Left ventricle myocardium superior (tissue), 1 donor: ENCODE measurements at places on chromosomes 2 and 18.
A peak's percentile ranks its signal among the peaks of the same experiment; 100 is the strongest.

DNA sequence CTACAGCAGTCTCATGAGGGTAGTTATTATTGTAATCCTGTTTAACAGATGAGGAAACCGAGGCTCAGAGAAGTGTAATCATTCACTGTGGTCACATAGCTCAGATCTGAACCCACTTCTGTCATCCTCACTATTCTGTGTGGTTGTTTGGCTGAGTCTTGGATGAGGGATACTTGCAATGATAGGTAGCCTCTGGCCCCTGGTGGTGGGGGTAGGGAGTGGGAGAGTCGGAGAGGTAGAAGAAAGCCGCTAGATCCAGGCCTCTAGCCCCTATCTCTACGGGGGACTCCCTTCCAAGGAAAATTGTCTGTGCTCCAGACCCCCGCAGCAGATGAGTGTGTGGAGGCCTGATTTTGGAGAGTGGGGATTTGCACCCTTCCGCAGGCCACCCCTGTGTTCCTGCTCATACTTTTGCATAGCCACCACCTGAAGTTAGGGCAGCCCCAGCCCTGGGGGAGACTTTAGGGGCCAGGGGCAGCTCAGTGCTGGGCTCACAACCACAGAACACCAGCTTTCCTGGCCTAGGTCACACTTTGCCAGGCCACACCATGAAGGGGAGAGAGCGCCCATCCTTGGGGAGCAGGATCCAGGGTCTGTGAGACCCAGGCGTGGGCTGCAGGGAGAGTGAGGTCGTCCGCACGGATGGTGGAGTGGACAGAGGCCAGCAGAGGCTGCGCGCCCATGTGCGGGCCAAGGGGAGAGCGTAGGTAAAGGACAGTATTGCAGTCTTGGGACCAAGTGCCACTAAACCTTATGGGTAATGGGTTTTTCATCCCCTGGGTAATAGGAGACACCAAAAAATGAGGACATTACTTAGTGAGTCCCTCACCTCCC is 148.2 kb downstream of the GLI2 start:
- DNase-seq, result no peak

GRCh38 chr2:184646177-184646576 is 47.8 kb downstream of the ZNF804A start:
- no peak for DNase-seq

- DNase-seq, result no peak
Observed at GRCh38 chr18:66222174-66222573, 381.7 kb downstream of the CDH19 start.

DNA sequence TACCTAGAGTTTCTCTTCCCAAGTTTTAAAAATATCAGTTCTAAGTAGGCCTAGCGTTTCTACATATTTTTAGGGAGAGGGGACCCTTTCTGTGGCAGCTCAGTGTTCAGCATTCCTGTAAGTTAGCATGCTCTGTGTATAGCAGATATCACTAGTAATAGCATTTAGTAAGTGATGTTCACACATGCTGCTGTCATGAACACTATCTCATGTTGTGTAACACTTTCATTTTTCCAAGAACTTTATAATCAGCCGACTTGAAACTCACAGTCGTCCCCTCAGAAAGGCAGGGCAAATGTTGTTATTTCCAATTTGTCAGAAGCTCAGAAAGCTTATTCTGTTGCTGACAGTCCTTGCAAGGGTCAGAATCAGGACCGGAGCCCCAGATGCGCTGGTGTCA is 267.7 kb downstream of the ALPK2 start:
- DNase-seq, result no peak

- peak; percentile 41 for DNase-seq
Observed at GRCh38 chr2:160652236-160652635, 158.6 kb upstream of the RBMS1 start.

DNA sequence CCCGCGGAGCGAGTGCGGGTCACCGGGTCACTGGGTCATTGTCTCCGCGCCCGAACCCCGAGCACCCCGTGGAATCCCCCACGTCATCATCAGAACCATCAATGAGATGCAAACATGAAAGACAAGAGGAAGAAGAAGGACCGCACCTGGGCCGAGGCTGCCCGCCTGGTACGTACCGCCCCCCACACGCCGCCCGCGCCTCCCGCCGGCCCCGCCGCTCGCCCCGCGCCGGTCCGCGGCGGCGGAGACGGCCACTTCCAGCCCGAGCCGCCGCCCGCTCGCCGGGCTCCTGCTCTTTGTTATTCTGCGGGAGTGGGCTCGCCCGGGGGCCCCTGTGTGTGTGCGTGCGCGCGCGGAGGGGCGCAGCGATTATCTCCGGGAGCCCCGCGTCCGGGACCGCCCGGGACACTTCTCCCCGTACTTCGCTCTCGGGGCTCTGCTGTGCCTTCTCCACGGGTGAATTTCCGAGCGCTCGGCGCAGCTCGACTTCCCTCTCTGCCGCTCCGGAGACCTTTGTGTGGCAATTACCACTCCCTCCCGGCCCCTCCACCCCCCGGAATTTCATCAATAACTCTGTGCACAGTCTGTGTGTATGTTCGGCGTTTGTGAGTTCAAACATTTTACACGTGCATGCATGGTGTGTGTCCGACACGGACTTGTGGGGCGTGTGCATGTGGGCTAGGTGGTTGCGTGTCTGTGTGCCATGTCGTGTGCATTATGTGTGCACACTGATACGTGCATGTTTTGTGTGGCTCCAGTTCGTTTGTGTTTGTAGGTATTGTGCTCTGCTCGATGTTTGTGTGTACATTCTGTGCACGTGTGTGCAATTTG is 714 bp downstream of the ASXL3 start:
- DNase-seq, result peak; percentile 49

DNA sequence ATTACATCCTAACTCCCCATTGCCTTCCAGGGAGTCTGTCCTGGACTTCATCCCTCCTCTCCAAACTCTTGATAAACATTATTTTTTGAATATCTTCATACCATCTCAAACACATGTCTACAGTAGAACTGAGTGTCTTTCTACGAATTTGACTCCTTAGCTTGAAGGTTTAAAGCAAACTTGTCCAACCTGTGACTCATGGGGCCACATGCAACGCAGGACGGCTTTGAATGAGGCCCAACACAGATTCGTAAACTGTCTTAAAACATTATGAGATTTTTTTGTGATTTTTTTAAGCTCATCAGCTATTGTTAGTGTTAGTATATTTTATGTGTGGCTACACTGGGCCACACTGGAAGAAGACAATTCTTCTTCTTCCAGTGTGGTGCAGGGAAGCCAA is 98.1 kb downstream of the PARD3B start:
- no peak for DNase-seq

DNA sequence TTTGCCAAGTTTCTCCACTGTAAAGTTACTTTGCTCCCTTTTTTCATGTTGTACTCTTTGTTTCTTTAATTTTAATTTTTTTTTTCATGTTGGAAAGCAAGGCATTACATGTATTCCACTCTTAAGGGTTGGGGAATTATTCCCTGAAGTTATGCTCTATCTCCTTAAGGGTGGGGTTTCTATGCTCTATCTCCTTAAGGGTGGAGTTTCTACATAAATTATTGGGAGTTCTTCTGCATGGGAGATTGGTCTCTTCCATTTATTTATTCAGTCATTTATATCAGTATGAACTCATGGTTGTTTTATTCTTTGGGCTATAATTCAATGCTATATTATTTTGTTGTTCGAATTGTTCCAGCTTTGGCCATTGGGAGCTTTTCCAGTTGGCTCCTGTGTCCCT is 11.2 kb downstream of the MRPL33 start:
- DNase-seq, result no peak

DNA sequence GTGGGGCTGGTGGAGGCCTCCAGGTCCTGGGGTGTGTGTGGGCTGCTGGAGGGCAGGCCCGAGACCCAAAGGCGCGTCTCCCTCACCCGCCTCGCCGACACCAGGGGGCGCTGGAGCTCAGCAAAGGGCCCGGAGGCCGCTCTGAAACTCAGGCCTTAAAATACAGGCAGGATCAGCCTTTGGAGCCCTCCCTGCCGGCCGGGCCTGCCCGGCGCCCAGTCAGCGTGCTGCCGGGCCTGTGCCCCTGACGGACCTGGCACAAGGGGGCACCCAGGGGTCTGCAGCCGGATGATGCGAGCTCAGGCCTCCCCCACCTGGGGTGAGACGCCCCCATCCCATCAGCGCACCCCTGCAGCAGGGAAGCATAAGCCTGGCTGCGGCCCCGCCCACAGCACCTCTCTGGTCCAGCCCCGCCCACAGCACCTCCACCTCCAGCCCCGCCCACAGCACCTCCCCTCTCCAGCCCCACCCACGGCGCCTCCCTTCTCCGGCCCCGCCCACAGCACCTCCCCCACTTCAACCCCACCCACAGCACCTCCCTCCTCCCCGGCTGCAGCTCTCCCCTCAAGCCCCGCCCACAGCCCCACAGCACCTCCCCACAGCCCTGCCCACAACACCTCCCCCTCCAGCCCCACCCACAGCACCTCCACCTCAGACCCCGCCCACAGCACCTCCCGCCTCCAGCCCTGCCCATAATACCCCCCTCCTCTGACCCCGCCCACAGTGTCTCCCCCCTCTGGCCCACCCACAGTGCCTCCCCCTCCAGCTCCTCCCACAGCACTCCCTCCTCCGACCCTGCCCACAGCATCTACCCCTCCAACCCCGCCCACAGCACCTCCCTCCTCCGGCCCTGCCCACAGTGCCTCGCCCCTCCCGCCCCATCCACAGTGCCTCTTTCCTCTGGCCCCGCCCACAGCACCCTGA is 92.8 kb upstream of the OTOS start:
- DNase-seq, result peak; percentile 92

GRCh38 chr18:56319953-56320352 is 318.4 kb downstream of the TXNL1 start:
- DNase-seq, result no peak

GRCh38 chr2:18708203-18708715 is 118.9 kb upstream of the NT5C1B start:
- no peak for DNase-seq

GRCh38 chr2:103991591-103991990 is 862.3 kb upstream of the POU3F3 start:
- DNase-seq, result no peak

DNA sequence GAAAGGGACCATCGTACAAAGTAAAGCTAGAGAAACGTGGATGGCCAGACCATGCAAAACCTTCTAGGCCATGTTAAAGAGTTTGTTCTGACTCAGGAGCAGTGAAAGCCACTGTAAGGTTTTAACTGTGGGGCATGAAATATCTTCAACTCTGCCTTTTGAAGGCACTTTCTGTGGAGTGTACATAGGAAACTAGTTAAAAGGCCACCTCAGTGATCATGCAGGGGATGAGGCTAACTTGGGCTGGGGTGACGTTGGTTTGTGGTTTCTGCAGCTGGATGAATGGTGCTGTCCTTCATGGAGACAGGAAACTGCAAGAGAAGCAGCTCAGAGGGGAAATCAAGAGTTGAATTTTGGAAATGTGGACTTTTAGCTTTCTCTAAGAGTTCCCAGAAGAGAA is 190.7 kb downstream of the CDCA7 start:
- no peak for DNase-seq

DNA sequence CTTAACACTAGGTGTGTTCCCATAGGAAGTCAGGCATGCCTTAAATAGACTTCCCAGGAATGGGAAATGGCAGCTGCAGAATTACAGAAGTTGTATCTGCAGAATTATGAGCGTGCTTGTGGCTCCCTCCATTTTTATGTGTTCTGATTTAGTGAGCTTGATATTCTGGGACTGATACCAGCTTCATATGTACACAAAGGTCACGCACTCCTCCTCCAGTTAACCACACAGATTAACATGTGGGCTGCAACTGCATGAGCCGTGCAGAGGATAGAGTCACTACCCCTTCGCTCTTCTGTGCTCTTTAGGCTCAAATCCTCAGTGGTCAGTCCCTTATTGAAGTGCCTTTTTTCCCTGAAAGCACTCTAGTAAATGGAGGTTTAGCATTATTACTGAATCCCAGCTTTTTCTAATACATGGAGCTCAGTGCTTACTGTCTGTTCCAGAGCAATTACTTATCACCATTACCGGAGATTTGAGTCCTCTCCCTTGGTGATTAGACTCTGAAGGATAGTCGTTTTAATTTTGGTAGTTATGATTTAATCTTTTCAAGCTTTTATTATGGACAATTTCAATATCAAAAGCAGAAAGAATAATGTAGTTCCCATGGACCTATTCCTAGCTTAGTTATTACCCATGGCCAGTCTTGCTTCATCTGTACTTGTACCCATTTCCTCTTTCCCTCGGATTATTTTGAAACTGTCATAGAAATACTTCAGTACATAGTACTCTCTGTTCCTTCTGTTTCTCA is 238.3 kb downstream of the PRKCE start:
- no peak for DNase-seq

DNA sequence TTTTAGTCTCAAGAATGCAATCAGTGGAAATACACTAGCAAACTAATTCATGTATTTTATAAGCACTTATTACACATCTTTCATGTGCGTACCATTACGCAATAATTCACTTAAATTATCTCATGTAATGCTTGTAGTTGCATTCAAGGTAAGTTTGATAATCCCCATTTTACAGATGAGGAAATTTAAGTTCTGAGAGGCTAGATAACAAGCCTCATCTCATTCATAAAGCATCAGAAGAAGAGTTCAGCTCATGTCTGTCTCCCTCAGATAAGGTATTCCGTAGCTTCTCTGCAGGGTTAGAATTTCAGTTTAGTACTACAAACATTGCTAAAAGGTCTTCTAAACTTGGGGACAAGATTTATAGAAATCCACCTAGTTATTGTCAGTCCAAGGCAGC is 47.8 kb downstream of the HNMT start:
- no peak for DNase-seq

DNA sequence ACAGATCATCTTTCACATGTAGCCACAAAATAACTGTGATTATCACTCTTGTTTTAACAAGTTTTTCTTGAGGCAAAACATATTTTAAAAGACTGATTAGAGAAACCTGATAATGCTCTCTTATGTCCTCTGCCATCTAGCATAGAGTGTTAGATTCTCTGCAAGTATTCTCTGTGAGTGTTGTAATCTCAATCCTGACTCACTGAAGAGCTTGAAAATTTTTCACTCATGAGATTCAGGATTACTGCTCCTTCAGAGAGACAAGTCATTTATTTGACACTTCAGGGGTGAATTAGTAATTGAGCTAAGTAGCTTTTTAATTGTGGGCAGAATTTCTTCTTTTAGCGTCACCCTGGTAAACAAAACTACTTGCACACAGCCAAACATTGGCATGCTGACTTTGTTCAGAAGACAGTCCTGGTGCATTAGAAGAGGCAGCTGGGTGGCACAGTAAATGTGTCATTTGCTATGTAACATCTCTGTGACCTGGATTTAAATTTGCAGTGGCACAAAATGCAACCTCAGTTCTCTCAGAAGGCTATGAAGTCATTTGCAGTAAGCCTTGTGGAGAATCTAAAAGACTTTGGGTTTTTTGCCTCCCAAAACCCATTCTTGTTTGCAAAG is 172.9 kb downstream of the LRP1B start:
- DNase-seq, result no peak

GRCh38 chr2:41167014-41167413 is 715.1 kb upstream of the SLC8A1 start:
- no peak for DNase-seq

GRCh38 chr2:133842446-133842845 is 274.2 kb upstream of the NCKAP5 start:
- no peak for DNase-seq

DNA sequence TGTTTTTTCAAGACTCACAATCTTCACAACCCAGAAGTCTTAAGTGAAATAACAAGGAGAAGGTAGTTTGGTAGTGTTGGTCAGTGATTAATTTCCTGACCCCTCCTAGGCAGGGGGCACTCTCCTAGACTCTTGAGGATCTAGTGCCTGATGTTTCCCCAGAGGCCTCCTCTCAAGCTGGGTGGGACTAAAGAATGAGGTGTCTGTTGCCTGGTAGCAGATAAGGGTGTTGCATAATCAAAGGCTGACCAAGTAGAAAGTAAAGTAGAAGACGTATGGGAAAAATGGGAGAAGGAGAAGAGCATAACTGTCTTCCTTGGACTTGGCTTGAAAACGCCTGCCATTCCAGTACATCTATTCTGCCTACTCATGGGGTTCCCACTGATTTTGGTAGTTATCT is 37.8 kb downstream of the VIT start:
- no peak for DNase-seq

- no peak for DNase-seq
Observed at GRCh38 chr2:182291296-182291695, 135.5 kb downstream of the PDE1A start.
